ENCODE measurements at places on chromosomes 11 and 22.

DNA sequence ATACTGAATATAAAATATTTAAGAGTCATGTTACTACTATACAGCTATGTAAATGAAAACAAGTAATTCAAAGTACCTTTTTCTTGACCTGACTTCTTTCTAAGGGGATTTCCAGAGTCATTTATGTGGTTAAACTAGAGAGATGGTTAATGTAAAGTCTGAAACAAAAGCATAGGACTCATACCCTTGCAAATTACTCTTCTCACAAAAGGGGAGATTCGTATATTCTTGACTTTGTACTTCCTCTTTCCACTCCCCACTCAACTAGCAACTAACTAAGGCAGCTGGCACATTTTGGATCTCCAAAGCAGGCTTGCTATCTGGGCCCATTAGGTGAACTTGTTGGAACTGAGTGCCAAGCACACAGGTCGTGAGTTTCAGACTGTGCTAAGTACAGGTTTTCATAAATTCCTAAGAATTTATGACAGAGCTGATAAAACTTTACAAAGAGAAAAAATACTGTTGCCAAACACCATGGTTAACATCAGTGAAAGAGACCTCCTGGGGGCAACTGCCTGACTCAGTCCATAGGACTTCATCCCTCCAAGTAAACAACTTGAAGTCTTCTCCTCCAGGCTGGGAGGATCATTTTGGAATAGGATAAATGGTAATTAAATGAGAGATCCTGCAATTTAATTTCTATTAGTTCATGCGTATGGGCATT, 77.0 kb upstream of the DDI1 start:
- DNase-seq, result peak; percentile 95

GRCh38 chr11:73265853-73266645, 6.1 kb upstream of the P2RY6 start:
- no peak for DNase-seq

- peak; percentile 95 for DNase-seq
Measured at GRCh38 chr11:88555018-88555828, 217.7 kb upstream of the CTSC start.

- no peak for DNase-seq
Measured at GRCh38 chr11:34795641-34796040, 120.5 kb downstream of the APIP start.

DNA sequence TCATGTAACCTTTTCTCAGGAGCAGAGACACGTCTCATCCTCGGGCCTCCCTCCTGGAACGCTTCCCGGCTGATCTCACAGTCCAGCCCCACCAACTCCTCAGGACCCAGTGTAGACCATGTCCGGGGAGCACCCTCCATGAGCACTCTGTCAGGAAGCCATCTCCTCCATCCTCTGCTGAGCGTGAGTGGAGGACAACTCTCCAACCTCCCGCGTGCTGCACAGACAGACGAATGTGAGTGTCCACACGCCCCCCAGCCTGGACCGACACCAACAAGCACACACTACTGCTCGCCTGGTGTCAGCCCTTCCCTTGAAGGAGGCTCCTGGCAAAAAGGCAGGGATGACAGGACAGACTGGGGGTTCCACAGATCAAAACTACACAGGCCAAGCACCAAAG, 86.6 kb downstream of the SHANK2 start:
- DNase-seq, result no peak

DNA sequence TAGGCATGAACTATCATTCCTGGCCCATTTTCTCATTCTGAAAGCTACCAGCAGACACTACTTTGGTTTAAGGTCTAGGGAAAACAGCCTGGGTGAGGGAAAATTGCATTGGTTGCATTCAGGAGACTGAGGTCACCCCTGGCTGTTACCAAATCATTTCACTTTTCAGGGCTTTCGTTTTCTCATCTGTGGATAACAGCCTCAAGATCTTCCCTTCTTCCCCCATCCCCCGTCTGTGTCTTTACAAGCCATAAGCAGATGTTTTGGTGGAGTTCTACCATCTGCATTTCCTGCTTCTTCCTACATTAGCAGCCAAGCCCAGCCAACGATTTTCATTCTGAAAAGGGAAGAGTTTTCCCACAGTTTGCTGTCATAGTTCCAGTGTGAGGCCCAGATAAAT, 130.4 kb downstream of the HIPK3 start:
- no peak for DNase-seq
